Mucosa of descending colon (tissue), 3 donors: ENCODE measurements at places on chromosomes 2 and 18.

DNA sequence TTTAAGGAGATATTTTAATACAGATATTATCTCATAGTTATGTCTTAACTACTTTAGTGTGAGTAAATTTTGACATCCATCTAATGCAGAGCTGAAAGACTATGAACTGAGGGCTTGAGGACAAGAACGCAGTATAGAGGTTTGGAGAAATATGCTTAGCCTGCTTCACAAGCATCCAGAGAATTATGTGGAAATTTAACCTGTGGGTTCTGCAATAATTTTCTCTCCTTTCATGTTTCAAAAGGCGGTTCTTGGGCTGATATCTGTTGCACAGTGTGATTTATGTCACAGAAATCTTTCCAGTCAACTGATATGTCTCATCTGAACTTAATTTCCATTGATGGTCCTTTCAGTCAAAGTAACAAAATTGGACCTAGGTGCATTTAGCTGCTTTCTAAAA lies 371.9 kb upstream of the VRK2 start:
- no peak for DNase-seq

- no peak for DNase-seq
Observed at GRCh38 chr2:228771315-228771714, 499.8 kb downstream of the PID1 start.

- no peak for DNase-seq
Observed at GRCh38 chr18:4589056-4589800, 134.1 kb upstream of the DLGAP1 start.

DNA sequence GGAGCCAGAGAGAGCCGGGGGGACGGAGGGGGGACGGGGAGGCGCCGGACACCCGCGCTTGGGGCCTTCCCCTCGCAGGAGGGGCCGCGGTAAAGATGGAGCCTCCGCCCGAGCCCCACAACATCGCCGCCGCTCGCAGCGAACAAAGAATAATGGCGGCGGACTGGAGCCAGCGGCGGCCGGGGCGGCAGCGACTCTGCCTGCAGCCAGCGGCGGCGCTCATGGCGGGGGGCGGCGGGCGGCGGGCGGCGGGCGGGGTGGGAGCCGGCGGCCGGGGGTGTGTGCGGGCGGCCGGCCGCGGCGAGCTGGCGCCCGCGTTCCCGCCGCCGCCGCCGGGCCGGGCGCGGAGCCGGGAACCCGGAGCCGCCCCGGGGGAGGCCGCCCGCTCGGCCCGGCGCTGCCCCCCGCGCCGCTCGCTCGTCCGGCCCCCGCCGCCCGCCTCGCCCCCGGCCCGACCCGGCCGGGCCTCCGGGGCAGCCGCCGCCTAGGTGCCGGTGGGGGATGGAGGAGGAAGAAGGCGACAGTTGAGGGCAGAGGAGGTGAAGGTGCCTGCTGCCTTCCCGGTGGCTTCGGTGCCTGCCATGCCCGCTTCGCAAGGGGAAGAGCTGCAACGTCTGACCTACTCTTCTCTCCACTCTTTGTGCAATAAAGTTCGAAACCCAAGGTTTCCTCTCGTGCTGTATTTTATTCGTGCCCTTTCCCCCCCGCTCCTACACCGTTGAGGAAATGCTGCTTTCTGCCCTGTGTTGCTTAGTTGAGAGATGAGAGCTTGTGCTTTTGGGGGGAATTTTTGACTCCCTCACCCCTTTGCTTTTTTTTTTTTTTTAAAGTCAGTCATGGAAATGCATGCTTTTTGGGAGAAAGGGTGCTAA lies 634 bp downstream of the CREB1 start:
- peak; percentile 66 for DNase-seq

DNA sequence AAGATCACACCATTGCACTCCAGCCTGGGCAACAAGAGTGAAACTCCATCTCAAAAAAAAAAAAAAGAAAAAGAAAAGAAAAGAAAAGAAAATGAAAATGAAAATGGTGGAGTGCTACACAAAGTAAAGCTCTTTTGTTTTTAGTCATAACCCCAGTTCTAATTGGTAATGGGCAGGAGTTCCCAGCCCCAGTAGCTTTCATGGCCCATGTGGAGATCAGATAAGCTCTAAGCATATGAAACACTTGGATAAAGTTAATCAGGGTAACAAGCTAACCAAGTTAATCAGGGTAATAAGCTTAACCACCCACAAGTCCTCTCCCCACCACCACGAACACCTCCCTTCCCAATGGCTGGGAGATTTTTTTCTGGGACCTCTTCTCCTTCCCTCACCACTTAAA lies 240.8 kb downstream of the BCL11A start:
- no peak for DNase-seq

- no peak for DNase-seq
Observed at GRCh38 chr2:101748000-101748399, 50.5 kb downstream of the MAP4K4 start.

DNA sequence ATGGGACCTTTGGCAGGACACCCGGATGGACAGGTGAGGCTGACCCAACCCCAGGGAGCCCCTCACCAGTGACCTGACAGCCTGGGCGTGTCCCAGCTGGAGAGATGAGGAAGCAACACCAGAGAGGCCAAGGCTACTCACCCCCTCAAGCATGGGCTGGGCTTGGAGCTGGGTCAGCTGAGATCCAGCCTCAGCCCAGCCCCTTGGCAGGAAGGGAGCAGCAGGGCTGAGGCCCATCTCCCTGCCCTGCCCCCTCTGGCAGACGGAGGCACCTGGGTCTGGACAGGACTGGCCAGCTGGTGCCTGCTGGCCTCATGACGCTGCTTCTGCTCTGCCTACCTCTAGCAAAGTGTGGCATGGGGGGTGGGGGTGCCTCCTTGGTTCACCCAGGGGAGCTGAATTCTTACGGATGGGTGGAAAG lies 37.8 kb downstream of the HS6ST1 start:
- DNase-seq: peak; percentile 37

GRCh38 chr2:15299904-15300520 lies 261.1 kb downstream of the NBAS start:
- DNase-seq: no peak

- no peak for DNase-seq
Observed at GRCh38 chr18:61702007-61702406, 190.8 kb downstream of the RNF152 start.

- no peak for DNase-seq
Observed at GRCh38 chr2:72924353-72925240, 7.3 kb downstream of the EMX1 start.

- no peak for DNase-seq
Observed at GRCh38 chr18:64379662-64380061, 230.8 kb upstream of the LINC00305 start.

DNA sequence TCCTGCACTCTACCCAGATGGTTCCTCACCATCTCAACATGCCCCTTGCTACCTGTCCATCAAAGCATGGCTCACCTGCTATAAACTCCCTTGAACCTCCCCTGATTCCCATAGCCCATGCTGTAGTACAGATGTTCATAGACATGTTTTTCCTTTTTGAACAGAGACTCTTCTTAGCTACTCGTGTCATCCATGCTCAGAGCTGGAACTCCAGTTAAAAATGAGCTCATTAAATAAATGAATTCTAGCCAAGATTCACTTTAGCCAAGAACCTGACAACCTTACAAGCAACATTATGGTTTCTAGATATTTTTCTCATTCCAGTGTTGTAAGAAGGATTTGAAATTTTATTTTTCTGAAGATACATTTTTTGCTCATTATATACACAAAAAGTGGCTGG lies 65.0 kb downstream of the SCG2 start:
- no peak for DNase-seq

- no peak for DNase-seq
Observed at GRCh38 chr2:39059366-39059952, 61.4 kb downstream of the SOS1 start.

- no peak for DNase-seq
Observed at GRCh38 chr18:28411806-28412205, 234.9 kb upstream of the CDH2 start.

DNA sequence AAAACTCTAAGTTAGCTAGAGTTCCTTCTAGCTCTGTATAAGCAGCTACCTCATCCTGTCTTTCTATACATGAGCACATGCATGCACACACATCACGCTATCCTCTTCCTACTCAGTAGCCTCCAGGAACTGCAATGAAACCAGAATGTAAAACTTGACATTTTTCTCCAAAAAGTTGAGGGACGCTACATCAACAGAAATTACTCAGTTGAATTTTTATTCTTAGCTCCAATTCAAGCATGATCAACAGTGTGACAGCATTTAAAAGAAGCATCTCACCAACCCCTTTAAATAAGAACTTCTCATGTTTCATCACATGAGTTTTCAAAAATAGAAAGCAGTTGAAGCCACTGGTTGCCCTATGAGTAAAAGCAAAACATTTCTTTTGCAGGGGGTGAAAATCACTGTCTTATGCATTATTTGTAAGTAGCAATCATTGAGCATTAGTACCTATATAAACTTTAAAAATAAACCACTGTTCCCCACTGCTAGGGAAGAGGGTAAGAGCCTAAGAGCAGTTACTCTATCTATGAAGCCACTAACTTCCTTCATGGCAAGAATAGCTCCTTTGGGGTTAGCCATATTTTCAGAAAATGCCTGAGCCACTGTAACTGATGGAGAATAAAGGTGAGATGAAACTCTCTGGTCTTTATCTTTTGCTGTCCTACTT lies 77.9 kb upstream of the ARL5A start:
- no peak for DNase-seq

GRCh38 chr2:237413777-237414661 lies at the start of gene COL6A3:
TSS of gene COL6A3 (minus strand) at chr2:237414164. CDS start at chr2:237396817, 17,347 bp downstream.
- peak; percentile 43 for DNase-seq

- no peak for DNase-seq
Observed at GRCh38 chr2:239339241-239339640, 61.6 kb downstream of the HDAC4 start.

DNA sequence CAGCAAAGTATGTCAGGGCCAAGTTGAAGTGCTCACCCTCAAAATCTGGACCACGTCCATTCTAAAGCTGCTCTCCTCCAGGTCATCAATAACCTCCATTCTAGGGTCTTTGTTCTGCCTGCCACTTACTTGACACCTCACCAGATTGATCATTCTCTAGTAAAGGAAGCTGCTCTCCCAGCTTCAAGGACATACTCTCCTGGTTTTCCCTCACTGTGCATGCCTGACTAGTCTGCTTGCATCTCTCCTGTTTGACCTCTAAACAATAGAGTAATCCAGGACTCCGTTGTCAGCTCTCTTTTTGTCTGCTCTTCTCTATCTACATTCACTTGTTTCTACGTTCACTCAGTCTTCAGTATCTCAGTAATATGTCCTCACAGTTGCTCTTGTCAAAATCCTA lies 59.1 kb downstream of the FRZB start:
- no peak for DNase-seq

DNA sequence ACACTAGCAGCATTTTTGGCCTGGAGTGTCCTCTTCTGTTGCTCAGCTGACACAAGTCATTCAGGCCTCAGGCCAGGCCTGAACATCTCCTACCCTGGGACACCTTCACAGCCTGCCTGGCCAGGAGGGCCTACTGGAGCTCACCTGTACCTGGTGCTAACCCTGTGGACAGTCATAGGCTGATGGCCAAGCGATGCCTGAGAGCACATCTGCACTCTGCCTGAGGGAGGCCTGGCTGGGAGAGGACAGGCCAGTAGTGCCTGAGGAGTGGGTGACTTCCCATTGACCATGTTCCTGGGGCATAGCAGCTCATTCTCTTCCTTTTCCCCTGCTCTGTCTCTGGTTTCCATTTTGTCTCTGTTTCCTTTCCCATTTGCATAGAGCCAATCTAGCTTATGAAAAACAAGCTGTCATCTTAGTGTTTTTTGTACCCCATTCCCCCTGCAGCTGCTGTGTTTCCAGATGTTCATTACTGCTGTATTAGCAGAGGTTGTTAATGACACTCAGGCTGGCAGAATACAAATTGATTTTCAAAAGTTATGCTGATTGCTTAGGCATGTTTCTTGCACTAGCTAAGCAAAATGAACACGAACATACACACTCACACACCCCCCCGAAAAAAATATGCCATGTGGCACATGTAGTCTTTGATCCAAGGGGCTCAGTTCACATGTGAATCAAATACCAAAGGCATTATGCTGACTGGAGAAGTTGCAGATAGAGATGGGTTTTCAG lies 149.7 kb upstream of the HS6ST1 start:
- DNase-seq: no peak

DNA sequence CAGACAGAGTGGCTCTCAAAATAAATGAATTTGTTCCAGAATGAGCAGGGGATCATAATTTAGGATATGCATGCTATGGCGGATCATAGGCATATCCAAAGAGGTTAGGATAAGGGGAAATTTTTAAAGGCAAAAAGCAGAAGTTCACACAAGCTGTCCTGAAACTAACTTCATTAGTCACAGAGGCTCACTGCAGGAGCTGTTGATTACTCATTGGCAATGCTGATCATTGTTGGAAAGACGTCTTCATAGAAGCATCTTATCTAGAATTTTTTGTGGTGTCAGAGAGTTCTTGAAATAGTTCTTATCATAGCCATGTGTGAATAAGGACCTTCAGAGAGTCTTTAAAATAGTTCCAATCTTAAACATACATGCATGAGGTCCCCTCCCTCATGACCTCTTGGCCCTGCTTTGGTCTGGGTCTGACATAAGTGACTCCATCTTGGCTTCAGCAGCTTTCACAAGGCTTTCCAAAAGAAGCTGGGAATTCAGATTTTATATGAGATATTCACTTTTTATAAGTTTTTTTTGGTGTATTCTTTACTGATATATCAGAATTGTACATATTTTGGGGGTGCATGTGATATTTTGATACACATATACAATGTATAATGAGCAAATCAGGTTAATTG lies 7.5 kb upstream of the CCDC195 start:
- no peak for DNase-seq

DNA sequence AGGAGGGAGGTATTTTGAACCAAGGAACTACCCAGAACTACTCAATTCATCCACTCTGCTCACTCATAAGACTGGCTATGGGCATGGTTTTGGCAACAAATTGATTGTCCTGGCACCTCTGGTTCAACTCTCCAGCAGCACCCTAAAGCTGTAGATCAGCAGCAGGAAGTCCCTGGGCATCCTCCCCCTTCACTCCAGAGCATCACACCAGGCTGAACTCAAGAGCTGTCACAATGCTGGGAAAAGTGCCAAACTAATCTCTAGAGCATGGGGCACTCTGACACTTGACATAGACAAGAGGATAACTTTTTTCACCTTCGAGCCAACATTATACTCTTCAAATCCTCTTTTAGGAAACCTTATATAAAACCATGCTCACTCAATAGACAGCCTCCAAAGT lies 154.1 kb upstream of the RBBP8 start:
- DNase-seq: no peak

GRCh38 chr2:24734741-24735140 lies 58.5 kb downstream of the PTRHD1 start:
- DNase-seq: no peak

- DNase-seq: no peak
Observed at GRCh38 chr2:84832772-84833461, 48.0 kb downstream of the TRABD2A start.

DNA sequence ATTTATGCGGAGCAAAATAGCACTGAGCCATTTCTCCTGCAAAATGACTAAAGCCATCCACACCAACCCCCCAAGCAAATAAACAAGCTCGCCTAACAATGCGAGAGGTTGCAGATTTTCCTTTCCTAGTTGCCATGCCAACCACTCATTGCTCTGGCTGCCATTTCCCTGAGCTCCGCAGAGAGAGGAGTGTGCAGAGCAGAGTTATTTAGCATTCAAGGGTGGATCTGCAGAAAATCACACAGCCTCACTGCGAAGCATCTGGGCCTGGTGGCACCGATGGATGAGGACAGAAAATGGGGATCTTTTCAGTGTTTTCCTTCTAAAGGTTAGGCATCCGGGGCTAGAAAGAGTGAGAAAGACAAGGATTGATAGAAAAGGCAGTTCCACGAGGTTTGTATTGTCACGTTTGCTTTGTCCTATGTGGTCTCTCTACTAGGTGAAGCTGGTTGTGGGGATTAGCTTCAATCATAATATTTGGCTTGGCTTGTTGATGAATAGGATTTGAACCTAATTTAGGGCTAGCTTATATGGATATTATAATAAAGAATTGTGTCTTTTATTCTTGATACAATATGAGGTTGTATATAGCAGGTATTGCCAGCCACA lies 110.2 kb upstream of the UNC80 start:
- no peak for DNase-seq
